Activated CD8-positive, alpha-beta memory T cell treated with anti-CD3 and anti-CD28 coated beads for 4 hours (primary cell): ENCODE measurements at places on chromosomes 16 and 17.

DNA sequence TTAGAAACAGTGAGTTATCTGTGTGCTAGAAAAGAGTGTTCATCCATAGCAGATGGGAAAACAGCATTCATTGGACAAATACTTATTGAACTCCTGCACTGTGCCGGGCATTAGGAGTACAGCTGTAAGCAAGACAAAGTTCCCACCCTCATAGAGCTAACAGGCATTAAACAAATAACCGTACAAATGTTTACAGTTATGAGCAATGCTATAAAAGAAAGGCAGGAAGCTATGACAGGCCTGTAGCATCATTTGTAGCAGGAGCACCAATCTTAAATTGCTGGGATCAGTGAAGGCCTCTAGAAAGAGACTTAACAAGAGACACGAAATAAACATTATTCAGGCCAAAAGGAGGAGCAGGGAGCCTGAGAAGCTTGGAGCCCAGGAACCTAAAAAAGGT is 15.6 kb downstream of the SDR42E1 start:
- no peak for DNase-seq

DNA sequence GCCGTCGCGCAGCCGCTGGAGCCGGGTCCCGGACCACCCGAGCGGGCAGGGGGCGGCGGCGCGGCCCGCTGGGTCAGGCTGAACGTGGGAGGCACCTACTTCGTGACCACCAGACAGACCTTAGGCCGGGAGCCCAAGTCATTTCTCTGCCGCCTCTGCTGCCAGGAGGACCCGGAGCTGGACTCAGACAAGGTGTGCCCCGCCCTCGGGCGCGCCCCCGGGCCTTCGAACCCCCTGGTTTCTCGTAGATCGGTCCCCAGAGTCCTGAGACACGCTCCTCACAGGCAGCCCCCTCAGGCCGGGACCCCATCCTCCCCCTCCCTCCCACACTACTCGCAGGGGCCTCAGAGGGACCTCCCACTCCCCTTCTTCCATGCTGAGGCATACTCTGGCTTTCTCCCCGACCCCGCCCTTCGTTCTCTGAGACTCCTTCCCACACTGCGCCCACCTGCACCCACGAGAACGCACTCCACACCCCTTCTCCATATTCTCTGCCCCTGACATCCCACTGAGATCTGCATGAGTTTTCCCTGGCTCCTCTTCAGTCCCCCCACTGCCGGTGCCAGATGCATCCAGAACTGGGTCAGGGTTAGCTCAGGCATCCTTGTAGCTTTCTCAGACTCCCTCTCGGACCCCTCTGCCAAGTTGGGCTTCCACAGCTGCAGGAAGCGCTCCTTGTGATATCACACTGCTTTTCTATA is 523 bp downstream of the KCTD2 start:
- DNase-seq, result no peak

- no peak for DNase-seq
Observed at GRCh38 chr16:81987706-81988105, 23.6 kb downstream of the SDR42E1 start.

GRCh38 chr16:68800257-68800875 is 43.0 kb upstream of the TANGO6 start:
- peak; percentile 20 for DNase-seq

GRCh38 chr17:61185385-61185784 is 214.3 kb upstream of the TBX2 start:
- DNase-seq, result no peak

GRCh38 chr16:12089492-12090150 is 113.1 kb downstream of the SNX29 start:
- DNase-seq, result no peak

- DNase-seq, result no peak
Observed at GRCh38 chr16:79484237-79484636, 116.3 kb downstream of the MAF start.

DNA sequence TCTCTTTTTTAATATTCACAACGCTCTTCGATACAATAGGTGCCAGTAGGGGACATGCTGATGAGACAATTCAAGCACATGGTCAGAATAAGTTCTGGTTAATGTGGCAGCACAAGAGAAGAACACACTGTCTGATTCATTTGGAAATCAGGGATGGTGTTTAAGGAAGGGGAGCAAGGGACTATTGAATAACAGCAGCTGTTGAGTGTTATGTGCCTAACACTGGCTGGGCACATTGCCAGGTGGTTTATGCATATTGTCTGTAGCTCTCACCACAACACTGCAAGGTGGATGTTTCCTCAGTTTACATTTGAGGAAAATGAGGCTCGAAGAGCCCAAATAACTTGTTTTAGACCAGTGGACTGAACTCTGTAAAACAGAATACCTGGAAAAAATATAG is 44.2 kb downstream of the LYRM9 start:
- no peak for DNase-seq

- no peak for DNase-seq
Observed at GRCh38 chr17:81277421-81277820, 17.7 kb downstream of the SLC38A10 start.

DNA sequence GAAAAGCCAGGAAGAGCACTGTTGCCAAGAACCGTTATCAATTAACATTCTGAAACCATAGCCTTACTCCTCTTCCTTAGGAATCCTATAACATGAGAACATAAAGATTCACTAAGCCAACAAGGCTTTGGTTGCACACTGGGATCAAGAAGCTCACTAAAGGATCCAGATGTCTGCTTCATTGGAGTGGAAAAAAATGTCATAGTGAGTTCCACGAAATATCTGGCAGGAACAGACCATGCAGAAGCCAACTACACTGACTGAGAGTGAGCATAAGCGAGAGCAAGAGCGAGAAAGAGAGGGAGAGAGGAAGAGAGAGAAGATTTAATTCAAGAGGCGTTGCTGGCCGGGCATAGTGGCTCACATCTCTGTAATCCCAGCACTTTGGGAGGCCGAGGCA is 13.4 kb upstream of the MEIOC start:
- no peak for DNase-seq

- DNase-seq, result no peak
Observed at GRCh38 chr17:80703142-80703478, 158.5 kb downstream of the RPTOR start.

- DNase-seq, result no peak
Observed at GRCh38 chr17:8880466-8880865, 13.0 kb upstream of the PIK3R6 start.

- no peak for DNase-seq
Observed at GRCh38 chr16:64365448-64365931, 756.4 kb downstream of the CDH11 start.

DNA sequence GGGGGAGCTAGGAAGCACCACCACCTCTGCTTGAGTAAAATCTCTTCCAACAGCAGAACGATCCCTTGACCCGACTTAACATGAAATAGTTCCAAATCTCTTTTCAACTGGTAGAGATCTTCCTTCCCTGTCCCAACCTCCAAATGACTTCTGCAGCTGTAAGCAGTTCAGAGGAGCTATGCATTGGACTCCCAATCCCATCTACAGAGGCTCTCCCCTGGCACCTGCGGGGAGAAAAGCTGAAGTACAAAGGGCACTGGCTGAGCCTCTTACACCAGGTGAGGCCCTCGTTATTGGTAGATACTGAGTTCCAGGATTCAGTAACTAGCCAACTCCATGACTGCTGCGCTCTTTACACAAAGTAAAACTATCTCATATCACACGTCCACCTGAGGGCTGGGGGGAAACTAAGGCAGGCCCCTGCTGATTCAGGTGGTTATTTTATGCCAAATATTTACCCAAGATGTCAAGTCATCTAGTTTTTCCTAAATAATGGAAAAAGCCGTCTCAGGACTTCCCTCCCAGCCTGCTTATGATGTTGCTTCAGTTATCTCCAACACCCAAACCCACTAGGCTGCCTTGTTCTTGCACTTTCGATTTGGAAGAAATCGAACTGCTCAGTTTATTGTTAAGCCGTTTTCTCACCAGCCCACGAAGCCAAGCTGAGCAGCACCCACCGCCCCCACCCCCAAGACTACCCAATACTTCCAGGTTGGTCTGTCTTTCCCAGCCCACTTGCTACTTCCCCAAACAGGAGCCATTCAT is 3.2 kb downstream of the ACTG1 start:
- no peak for DNase-seq

- DNase-seq, result no peak
Observed at GRCh38 chr17:57234061-57234738, 22.1 kb upstream of the MSI2 start.

DNA sequence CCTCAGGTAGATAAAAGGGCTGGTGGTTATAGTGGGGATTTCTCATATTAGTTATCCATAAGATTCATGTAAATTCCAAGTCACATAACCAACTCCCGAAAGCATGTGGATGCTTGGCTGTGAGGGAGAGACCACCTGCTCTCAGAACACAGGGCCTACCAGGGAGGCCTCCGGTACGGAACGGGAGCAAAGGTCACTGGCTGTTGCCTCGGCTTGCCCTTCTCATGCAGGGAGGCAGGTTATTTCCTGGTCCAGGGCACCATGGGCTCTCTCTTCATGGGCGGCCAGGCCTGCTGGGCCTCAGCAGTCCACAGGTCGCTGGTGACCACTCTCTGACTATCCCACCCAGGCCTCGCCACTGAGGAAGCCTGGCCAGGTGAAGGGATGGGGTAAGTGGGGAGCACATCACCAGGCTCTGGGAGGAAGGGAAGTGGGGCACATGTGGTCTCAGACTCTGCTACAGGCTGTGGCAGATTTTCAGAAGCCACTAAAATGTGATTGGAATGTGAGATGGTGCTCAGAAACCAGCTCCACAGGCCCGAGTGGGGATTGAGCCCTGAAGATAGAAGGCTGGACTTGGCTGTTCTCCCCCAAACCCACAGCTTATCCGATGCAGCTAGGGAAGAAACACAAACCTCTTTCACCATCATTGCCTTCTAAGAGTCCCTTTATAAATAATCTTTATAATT is 45.4 kb downstream of the HNF1B start:
- DNase-seq, result no peak

GRCh38 chr16:83900571-83900970 is 1.7 kb downstream of the MLYCD start:
- no peak for DNase-seq

GRCh38 chr16:86239381-86239780 is 270.9 kb upstream of the FOXF1 start:
- DNase-seq, result no peak

- no peak for DNase-seq
Observed at GRCh38 chr17:13952009-13952750, 117.1 kb upstream of the COX10 start.

GRCh38 chr16:28497861-28498599 is 3.6 kb downstream of the APOBR start:
- no peak for DNase-seq
